ENCODE measurements at places on chromosomes 2 and 18. TPM values are rescaled to one million over a fixed set of nuclear protein-coding genes. Genes with fewer than 3 reads are reported as not detected.

- no peak for DNase-seq
Measured at GRCh38 chr2:177625744-177626650, 233.4 kb downstream of the AGPS start.

GRCh38 chr2:26494891-26495290 is 17.0 kb upstream of the OTOF start:
- no peak for DNase-seq

DNA sequence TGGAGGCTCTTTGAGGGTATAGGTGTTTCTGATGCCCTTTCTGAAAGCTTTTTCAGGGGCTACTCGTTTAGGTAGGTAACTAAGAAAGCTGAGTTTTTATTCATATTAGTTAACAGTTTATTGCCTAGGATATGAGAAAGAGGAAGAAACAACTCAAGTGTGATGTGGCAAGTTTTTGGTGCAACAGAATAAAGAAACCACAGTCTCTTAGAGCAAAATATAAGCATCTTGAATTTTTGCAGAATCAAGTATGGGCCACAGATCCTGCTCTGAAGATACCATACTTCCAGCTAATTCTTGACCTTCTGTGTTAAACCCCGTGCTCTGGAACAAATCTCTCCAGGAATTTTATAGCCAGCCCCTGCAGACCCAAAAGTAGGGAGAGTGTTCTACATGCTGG is 147.7 kb upstream of the SLC1A4 start:
- no peak for DNase-seq

DNA sequence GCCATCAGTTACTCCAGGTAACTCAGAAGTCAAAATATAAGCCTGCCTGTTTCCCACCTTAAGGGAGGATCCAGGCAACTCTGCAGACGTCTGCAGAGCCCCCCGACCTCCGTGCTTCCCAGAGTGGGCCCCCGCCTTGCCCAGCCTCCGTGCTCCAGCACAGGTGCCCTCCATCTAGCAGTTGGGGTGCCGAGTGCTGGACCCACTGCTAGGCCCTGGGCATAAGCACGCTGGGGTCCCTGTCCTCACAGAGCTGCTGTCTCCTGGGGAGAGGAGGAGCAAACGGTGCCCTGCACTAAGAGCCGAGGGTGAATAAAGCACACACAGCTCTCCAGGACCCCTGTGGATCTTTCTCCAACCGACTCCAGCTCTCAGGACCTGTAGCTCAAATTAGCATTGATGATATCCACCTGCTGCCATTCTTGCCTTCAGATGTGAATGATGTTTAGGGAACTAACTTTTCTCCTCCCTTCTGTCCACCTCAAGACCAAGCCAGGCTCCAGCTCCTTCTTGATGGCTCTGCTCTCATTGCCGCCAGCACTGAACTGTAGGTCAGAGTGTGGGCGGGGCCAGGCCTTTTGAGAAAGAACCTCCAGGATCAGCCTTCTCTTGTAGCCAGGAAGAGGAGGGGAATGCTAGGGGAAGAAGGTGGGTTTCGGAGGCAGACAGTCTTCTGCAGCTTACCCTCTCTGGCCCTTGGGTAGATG is 121.2 kb downstream of the SMAD7 start:
- DNase-seq: peak; percentile 33

GRCh38 chr2:169824373-169825333 is at the start of gene METTL5:
METTL5 (minus strand) TSS chr2:169824905; CDS start chr2:169824597, 308 bp downstream.
- peak; percentile 92 for DNase-seq

DNA sequence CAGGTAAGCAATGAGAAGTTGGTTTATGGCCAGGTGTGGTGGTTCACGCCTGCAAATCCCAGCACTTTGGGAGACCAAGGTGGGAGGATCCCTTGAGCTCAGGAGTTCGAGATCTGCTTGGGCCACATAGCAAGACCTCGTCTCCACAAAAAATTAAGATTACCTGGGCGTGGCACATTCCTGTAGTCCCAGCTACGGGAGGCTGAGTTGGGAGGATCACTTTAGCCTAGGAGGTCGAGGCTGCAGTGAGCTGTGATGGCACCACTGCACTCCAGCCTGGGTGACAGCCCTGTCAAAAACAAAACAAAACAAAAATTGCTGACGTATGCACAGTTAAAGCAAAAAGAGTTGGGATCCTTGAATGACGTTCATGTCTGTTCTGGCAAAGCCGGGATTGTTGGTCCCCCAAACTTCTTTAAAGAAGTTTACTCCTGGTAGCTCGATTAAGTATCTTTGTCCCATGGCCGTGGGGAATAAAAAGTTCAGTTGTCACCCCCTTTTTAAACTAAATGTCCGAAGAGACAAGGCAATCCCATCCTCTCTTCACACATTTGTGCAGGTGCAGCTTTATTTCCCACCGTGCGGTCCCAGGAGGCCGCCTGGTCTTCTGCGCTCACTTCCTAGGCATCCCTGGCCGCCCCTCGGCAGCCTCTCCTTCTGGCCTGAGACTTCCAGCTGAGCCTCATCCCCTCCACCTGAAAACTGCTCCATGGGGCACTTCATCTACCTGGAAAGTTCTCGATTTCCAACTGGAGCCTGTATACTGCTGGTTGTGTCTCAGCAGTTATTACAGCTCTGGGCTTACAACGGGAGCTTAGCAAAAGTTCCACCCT is 762 bp upstream of the SPOPL start:
- peak; percentile 25 for DNase-seq

GRCh38 chr2:211664321-211664720 is 874.3 kb downstream of the ERBB4 start:
- no peak for DNase-seq

- no peak for DNase-seq
Measured at GRCh38 chr2:102116630-102117471, 25.7 kb upstream of the IL1R1 start.

The RNF144A gene
- total RNA-seq: 9.3 TPM

The NEDD4L gene
- total RNA-seq: 19.6 TPM

The CFC1 gene
- total RNA-seq: not detected

The ARHGEF4 gene
- 2.6 TPM for total RNA-seq
